ENCODE measurements at places on chromosomes 16 and 17. TPM values are rescaled to one million over a fixed set of nuclear protein-coding genes. Genes with fewer than 3 reads are reported as not detected.

DNA sequence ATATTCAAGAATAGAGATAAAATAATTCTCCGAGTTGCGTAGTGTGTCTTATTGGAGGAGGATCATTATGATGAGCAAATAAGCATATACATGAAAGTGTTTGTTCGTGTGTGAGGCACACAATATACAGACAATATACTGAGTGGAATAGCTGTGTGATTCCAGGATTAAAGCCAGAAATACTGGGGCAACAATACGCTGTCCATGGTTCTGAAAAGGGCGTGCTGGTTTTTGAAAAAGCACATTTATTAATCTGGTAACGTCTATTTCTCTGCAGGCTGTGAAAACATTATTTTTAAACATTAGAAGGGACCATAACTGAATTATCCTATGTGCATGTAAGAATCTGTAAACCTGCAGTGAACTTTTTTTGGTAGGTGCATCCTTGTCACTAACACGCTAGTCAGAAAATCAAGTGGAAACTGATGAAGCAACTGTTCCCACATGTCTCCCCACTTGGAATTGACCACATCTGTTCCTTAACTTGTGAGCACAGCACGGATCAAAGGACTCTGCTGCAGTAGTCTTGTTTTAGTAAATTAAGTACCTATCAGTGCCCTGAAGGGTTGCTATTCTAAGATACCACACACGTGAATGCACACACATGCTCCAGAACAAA is 346.0 kb downstream of the GRIN2A start:
- no peaks in the 10 kb centered on the region for H3K27me3 ChIP-seq
- no peak overlapping the region for H3K27ac ChIP-seq
- no peak for DNase-seq
- no peaks in the 10 kb centered on the region for H3K4me1 ChIP-seq
- no peaks in the 10 kb centered on the region for H3K36me3 ChIP-seq

DNA sequence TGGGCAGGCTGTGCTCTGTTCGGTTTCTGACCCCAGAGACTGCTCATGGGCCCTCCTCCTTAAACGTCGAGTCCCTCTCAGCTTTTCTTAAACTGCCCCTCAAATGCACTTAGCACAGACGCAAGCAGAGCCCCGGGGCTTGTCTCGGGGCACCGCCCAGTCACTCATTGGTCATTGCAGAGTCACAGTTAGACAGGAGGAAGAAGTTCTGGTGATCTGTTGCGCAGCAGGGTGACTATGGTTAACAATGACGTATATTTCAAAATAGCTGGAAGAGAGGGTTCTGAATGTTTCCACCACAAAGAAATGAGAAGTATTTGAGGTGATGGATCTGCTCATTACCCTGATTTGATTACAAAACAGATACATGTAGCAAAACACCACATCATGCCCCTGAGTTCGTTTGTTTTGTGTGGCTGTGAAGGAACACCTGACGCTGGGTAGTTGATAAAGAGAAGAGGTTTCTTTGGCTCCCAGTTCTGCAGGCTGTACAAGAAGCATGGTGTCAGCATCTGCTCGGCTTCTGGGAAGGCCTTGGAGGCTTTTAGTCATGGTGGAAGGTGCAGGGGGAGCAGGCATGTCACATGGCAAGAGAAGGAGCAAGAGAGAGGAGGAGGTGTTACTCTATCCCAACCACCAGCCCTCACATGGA is 387.4 kb downstream of the CPPED1 start:
- H3K27ac ChIP-seq = no peak overlapping the region
- DNase-seq = no peak
- H3K27me3 ChIP-seq = no peaks in the 10 kb centered on the region
- H3K36me3 ChIP-seq = no peaks in the 10 kb centered on the region

DNA sequence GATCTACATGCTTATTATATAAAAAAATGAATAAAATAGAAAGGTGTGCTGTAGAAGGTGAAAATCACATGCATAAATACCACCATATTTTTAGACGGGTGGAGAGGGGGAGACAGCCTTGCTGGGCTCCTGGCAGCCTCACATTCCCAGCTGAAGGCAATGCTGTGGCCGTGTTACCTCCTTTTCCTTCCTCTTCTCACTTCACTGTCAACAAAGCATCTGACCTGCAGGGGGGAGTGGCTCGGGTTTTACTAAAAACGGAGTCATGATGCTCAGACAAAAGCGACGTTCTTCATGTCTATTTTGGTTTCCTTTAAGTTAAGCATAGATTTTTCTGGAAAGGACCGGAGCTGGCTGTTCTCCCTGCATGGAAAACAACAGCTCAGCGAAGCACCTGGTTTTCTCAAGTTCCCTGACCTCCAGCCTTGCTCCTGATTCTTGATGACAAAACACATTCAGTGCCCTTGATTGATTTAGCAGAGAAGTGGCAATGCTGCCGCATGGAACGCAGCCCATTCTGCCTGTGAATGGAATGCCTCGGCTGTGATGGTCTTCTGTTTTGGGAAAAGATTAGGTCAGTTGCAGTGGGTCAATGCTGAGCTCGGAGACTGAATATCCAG is 5.5 kb upstream of the RPTOR start:
- no peak overlapping the region for H3K4me3 ChIP-seq
- H3K36me3 ChIP-seq = no peaks in the 10 kb centered on the region
- peaks cover 4% of the 10 kb centered on the region for H3K4me1 ChIP-seq
- DNase-seq = no peak
- H3K27me3 ChIP-seq = peaks cover 17% of the 10 kb centered on the region

- no peaks in the 10 kb centered on the region for H3K27me3 ChIP-seq
- H3K4me1 ChIP-seq = peaks cover 46% of the 10 kb centered on the region
- peak; percentile 72 for DNase-seq
- peak overlapping the region; percentile 38 for H3K4me3 ChIP-seq
- H3K36me3 ChIP-seq = no peaks in the 10 kb centered on the region
Measured at GRCh38 chr17:50903604-50904517, 37.7 kb upstream of the TOB1 start.

- H3K27me3 ChIP-seq = no peaks in the 10 kb centered on the region
- peaks cover 11% of the 10 kb centered on the region for H3K36me3 ChIP-seq
- DNase-seq = peak; percentile 62
- no peak overlapping the region for H3K4me3 ChIP-seq
- no peak overlapping the region for H3K27ac ChIP-seq
Measured at GRCh38 chr17:54967621-54968261, 713 bp downstream of the COX11 start.

DNA sequence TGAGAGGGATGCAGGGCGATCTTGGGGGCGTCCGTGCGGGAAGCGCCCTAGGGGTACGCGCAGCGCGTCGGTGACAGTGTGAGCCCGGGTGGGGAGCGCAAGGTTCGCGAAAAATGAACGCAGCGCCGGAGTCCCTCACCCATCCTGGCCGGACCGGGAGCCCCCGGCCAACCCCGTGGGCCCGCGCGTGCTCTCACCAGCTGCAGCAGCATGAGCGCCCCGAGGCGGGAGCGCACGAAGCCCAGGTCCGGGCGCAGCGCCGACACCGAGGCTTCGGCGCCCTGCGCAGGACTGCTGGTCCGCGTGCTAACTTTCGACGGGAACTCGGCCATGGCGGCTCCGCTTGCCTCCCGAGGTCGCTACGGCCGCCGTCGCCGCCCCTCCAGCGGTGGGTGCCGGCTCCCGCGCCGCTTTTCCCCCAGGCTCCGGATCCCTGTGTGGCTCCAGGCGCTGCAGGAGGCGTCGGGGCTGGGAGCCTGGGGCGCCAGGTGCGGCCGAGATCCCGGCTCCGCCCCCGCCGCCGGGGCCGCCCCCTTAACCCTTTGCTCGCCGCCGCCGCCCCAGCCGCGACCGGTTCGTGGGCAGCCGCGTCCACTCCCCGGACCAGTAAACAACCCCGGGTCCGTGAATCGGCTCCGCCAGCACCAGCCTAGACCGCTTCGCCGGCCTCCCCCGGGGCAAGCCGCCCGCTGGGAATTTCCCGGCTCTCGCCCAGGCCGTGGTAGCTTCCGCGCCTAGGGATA is at the start of gene PLLP:
Gene PLLP (minus strand): TSS at position 464 of the 743 bp plus-strand sequence. CDS start 132 bp downstream, at position 332.
- no peak within 1 kb of the TSS for H3K27ac ChIP-seq
- H3K27me3 ChIP-seq = peaks cover 8% of the 10 kb centered on the region
- DNase-seq = peak; percentile 40
- H3K4me3 ChIP-seq = peak within 1 kb of the TSS; percentile 67
- no peaks in the 10 kb centered on the region for H3K36me3 ChIP-seq
- H3K4me1 ChIP-seq = peaks cover 15% of the 10 kb centered on the region

DNA sequence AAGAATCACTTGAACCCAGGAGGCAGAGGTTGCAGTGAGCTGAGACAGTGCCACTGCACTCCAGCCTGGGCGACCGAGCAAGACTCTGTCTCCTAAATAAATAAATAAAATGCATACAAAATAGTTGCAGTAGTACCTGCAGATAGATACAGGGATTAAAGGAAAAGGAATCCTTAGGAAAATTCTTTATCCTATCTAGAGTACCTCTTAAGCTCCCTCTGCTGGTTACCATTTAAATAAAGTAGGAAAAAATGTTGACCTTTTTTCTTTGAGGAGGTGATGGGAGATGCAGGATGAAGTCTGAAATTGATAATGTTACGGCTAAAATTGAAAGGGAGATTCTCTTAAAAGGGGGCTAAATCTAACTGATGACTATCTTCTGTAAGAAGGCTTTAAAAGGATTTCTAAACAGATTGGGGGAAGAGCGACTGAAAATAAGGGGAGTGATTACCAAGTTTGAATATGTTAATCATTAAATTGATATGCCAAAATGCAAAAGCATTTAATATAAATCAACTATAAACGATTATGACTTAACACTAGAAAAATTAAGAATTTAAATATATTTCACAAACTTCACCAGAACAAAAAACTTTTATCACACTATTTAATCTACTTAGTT is 29.4 kb downstream of the C16orf87 start:
- H3K27ac ChIP-seq = no peak overlapping the region
- peaks cover 16% of the 10 kb centered on the region for H3K4me1 ChIP-seq
- no peak overlapping the region for H3K4me3 ChIP-seq
- H3K27me3 ChIP-seq = no peaks in the 10 kb centered on the region

DNA sequence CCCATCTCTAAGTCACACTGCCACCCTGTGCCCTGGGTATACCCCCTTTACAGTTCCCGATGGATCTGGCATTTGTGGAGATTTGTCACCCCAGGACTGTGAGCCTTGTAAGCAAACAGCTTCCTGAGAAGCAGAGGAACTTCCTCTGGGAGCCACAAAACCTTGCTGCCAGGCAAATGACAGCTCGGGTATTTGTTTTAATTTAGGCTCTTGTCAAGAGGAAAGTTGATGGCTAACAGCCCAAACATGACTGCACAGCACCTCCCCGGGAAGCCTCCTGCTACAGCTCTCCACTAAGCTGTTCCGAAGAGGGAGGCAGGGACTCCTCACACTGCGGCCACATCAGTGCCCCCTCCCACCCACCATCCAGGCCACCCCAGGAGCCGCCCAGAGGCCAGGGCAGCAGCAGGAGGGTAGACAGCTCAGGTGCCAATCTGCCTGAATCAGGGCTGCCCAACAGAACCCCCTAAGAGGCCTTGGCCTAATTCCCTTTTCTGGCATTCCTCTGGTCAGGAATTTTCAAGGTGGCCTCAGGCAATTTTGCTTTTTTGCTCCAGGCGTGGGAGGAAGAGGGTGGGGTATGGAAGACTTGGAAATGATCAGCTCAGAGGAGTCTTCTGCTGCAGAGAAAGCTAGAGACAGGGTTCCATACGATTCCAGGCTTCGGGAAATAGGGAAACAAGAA is 2.6 kb downstream of the ABR start:
- no peaks in the 10 kb centered on the region for H3K4me1 ChIP-seq
- no peaks in the 10 kb centered on the region for H3K27me3 ChIP-seq
- H3K4me3 ChIP-seq = no peak overlapping the region
- no peak for DNase-seq

- no peak for DNase-seq
- peaks cover 8% of the 10 kb centered on the region for H3K27me3 ChIP-seq
- H3K4me1 ChIP-seq = no peaks in the 10 kb centered on the region
- no peak overlapping the region for H3K4me3 ChIP-seq
- H3K36me3 ChIP-seq = no peaks in the 10 kb centered on the region
Measured at GRCh38 chr17:68861602-68862001, 93.6 kb downstream of the ABCA8 start.

DNA sequence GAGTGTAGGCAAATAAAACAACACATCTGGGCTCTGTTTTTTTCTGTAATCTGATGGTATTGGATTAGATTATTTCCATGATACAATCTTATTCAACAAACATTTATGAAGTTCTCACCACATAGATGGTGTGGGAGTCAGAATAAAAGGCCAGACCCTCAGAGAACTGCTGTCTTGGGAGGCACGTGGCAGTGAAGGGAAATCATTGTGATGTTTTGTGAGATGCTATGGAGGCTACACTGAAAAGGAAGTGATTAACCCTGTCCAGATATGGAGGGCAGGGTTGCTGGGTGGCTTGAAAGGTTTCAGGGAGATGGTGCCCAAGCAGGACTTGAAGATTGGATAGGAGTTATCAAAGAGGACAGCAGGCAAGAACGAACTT is 35.6 kb downstream of the DHRS7B start:
- no peak for DNase-seq
- H3K4me1 ChIP-seq = peaks cover 18% of the 10 kb centered on the region
- H3K36me3 ChIP-seq = no peaks in the 10 kb centered on the region
- no peak overlapping the region for H3K27ac ChIP-seq
- H3K4me3 ChIP-seq = no peak overlapping the region

GRCh38 chr16:81127051-81127450 is 30.9 kb upstream of the GCSH start:
- H3K36me3 ChIP-seq = no peaks in the 10 kb centered on the region
- H3K27ac ChIP-seq = no peak overlapping the region
- H3K27me3 ChIP-seq = no peaks in the 10 kb centered on the region
- no peaks in the 10 kb centered on the region for H3K4me1 ChIP-seq

- peaks cover 4% of the 10 kb centered on the region for H3K4me1 ChIP-seq
- no peaks in the 10 kb centered on the region for H3K36me3 ChIP-seq
- no peak overlapping the region for H3K4me3 ChIP-seq
- no peak overlapping the region for H3K27ac ChIP-seq
- H3K27me3 ChIP-seq = no peaks in the 10 kb centered on the region
Measured at GRCh38 chr16:83137326-83137781, 510.6 kb downstream of the CDH13 start.

GRCh38 chr17:2170023-2170422 is 115.1 kb downstream of the HIC1 start:
- no peak overlapping the region for H3K27ac ChIP-seq
- no peaks in the 10 kb centered on the region for H3K4me1 ChIP-seq
- peaks cover 17% of the 10 kb centered on the region for H3K36me3 ChIP-seq

Gene TBC1D28
- not detected for total RNA-seq

Gene C16orf82
- not detected for total RNA-seq

Gene ESRP2
- total RNA-seq = 0.27 TPM

Gene PIRT
- total RNA-seq = not detected

Gene PFAS
- 102 TPM for total RNA-seq

Gene CDR2L
- 1.3 TPM for total RNA-seq

Gene MYH13
- not detected for total RNA-seq

Gene FBXO39
- not detected for total RNA-seq

Gene GRAPL
- total RNA-seq = 3.2 TPM

All from activated CD4-positive, alpha-beta memory T cell treated with anti-CD3 and anti-CD28 coated beads for 36 hours (primary cell).